ENCODE measurements at places on chromosomes 16 and 17. TPM values are rescaled to one million over a fixed set of nuclear protein-coding genes. Genes with fewer than 3 reads are reported as not detected.

The RDM1 gene
- total RNA-seq, result 0.92 TPM

The ZNF18 gene
- total RNA-seq, result 10.3 TPM

The NR1D1 gene
- total RNA-seq, result 2.9 TPM

The TMEM235 gene
- not detected for total RNA-seq

The RND2 gene
- 0.12 TPM for total RNA-seq

The C16orf92 gene
- total RNA-seq, result not detected

The PIMREG gene
- total RNA-seq, result 17.6 TPM

The UBALD2 gene
- total RNA-seq, result 3.4 TPM

The KRTAP9-8 gene
- not detected for total RNA-seq

The ZSCAN10 gene
- not detected for total RNA-seq

The BRCA1 gene
- 25.8 TPM for total RNA-seq

The HES7 gene
- total RNA-seq, result 0.12 TPM

The CTRB2 gene
- total RNA-seq, result not detected

The DNASE1L2 gene
- 1.1 TPM for total RNA-seq

The DPEP1 gene
- not detected for total RNA-seq

The SULT1A2 gene
- total RNA-seq, result not detected

The CA10 gene
- not detected for total RNA-seq

The ASIC2 gene
- 0.13 TPM for total RNA-seq

The GLG1 gene
- 240 TPM for total RNA-seq

The TPSD1 gene
- not detected for total RNA-seq

The OR4D1 gene
- total RNA-seq, result not detected

The ZG16B gene
- total RNA-seq, result 0.25 TPM

The CD300LB gene
- not detected for total RNA-seq

The SRCAP gene
- total RNA-seq, result 20.9 TPM

The RAMP2 gene
- 0.19 TPM for total RNA-seq

The VTN gene
- total RNA-seq, result 0.53 TPM

The PRSS27 gene
- 0.92 TPM for total RNA-seq

The TMEM92 gene
- total RNA-seq, result not detected

The MXRA7 gene
- 171 TPM for total RNA-seq

The DDX28 gene
- total RNA-seq, result 7.2 TPM

The CCL8 gene
- not detected for total RNA-seq

The AIPL1 gene
- total RNA-seq, result 0.06 TPM

The DOC2A gene
- total RNA-seq, result 0.26 TPM

The TNFSF13 gene
- 3.4 TPM for total RNA-seq

The SCPEP1 gene
- 75.9 TPM for total RNA-seq

The KRTAP9-9 gene
- not detected for total RNA-seq

The MILR1 gene
- total RNA-seq, result 16.3 TPM

The STH gene
- total RNA-seq, result not detected

The OSGIN1 gene
- 2.2 TPM for total RNA-seq

The FBXL16 gene
- 0.13 TPM for total RNA-seq

The ABCC6 gene
- 0.75 TPM for total RNA-seq

The ZPBP2 gene
- not detected for total RNA-seq

All from aortic smooth muscle cell (primary cell).